NCI-H82 (cell line): ENCODE measurements at places on chromosomes 5 and 9.

- no peak for DNase-seq
Observed at GRCh38 chr5:81317536-81317935, 16.1 kb downstream of the ZCCHC9 start.

- no peak for DNase-seq
Observed at GRCh38 chr9:80664327-80665210, 1024.8 kb downstream of the TLE1 start.

- no peak for DNase-seq
Observed at GRCh38 chr9:101716629-101717028, 21.8 kb downstream of the GRIN3A start.

GRCh38 chr9:37652261-37652660 is 1.5 kb downstream of the FRMPD1 start:
- DNase-seq, result no peak

DNA sequence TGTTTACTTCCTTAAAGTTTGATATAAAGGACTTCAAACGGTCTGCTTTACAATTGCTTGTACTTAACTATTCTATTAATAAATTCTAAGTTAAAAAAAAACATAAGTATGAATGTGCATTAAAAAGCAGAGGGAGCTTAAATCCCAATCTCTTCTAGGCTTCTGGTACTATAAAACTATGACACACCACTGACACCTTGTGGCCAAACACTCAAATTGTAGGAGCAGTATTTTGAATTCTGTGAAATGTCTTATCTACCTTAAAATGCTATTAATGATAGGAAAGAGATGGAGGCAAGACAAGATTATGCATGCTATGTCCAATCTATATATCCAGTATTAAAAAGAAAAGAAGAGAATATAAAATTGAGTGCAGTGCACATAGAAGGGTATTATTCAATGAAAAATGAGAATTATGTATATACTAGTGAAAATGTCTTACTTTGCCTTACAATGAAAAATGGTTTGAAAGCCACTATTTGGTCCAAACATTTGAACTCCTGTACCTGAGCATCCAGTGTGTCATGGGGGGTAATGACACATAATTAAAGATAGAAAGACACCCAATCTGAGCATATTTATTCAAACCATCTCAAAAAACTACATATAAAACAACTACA is 87.6 kb downstream of the ERP44 start:
- peak; percentile 79 for DNase-seq
